ENCODE measurements at places on chromosomes 5 and 9. TPM values are rescaled to one million over a fixed set of nuclear protein-coding genes. Genes with fewer than 3 reads are reported as not detected.

Gene DMRT2
- total RNA-seq: not detected

Gene ELAVL2
- total RNA-seq: not detected

Gene C9orf43
- 0.98 TPM for total RNA-seq

Gene GRM6
- not detected for total RNA-seq

Gene OR2V2
- not detected for total RNA-seq

- no peak for DNase-seq
Observed at GRCh38 chr9:130215341-130216119, 43.3 kb downstream of the NCS1 start.

- DNase-seq: no peak
Observed at GRCh38 chr5:3741374-3741770, 145.7 kb downstream of the IRX1 start.

DNA sequence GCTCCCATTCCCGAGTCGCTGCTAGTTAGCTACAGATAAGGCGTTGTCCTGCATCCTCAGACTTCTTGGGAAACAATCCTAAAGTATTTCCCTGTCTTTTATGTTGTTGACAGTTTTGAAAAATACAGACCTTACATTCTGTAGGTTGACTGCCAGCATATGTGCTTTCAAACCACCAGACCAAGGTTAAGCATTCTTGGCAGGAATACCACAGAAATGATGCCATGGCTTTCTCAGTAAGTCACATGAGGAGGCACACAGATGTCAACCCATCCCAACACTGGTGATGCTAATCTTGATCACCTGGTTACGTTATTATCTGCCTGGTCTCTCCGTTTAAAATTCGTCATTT, 871 bp downstream of the GLE1 start:
- DNase-seq: no peak

DNA sequence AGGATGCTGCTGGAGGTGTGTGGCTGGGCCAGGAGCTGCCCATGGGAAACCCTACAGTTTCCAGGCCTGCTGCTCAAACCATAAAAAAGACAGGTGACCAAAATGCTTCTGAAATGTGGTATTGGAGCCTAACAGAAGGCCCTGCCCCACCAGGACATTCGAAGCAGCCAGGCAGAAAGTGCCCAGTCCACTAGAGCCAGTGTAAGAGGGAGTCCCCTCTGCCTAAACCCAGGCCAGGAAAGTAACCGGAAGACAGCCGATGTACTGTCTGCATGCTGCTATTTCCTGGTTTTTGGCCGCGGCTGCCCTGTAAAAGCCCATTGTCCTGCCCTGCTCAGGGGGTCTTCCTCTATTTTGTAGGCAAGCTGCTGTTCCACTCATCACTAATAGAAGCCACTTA, 150.7 kb upstream of the IRX2 start:
- DNase-seq: no peak

- DNase-seq: no peak
Observed at GRCh38 chr9:87490225-87490624, 7.4 kb upstream of the DAPK1 start.

DNA sequence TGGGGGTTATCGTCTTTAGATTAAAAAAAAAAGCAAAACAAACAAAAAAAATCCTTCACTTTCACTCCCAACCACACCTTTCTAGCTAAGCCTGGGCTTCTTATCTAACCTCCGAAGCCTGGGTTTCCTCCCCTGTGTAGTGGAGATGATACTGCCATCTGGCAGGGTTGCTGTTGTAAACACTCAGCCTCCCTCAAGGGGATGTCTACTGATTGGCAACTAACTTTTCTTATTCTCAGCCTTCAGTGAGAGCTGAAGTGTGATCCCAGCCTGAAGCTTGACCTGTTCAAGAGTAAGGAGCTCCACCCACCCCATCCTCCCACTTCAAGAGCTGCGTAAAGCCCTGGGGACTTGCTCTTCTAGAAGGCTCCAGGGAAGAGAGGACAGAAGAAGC, 21.5 kb upstream of the WWC1 start:
- no peak for DNase-seq

DNA sequence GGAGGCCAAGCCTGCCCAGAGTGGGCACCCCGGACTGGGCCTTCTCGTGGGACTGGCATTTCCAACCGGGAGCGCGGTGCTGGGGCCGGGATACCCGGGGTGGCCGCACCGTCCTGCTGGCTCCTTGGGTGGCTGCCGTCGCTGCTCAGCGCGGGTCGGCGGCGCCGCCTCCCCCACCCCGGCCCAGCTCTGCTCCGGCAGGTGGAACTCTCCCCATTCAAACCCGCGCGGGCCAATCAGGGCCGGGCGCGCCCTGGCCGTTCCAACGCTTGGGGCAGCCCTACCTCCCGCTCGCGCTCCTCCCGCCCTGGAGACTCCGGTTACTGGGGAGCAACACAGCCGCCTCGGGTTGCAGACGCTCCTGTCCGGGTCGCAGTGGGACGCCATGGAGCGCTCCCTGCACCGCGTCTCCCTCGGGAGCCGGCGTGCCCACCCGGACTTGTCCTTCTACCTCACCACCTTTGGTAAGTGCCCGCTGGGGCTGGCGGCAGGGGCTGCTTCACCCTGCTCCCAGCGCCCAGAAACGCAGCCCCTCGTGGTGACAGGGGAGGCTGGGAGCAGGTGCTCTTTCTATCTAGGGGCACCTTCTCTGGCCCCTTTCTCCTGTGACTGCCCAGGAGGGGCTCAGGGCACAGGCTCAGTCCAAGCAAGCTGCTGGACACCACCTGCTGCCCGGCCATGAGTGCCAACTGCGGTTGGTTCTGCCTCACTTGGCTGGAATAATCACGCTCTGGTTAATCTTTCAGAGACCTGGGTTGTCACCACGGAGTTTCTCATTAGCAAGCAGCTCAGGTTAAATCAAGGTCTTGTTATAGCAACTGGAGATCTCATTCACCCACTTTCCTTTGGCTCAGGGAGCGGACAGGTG, at the start of gene RGS3:
Gene RGS3 (plus strand): TSS at position 310 of the 868 bp plus-strand sequence. CDS start 76 bp downstream, at position 386.
- DNase-seq: no peak

- no peak for DNase-seq
Observed at GRCh38 chr5:161547738-161548486, 1.4 kb upstream of the GABRB2 start.

DNA sequence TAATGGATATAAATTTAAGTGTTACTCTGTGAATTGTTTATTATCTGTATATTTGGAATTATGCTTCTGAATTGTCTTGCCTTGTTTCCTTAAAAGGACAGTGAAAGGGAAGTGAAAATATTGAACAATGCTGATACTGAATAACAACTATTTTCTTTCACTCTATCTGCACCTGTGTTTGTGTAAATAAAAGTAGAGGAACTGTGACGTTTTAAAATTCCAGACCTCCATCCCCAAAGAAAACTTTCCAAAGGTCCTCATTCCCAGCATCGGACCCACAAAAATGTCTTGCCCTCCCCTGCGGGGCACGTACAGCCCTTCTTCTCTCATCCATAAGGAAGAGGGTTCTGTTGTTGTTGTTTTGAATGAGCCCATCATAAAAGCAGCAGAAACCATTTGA, 100.0 kb downstream of the NLN start:
- no peak for DNase-seq

DNA sequence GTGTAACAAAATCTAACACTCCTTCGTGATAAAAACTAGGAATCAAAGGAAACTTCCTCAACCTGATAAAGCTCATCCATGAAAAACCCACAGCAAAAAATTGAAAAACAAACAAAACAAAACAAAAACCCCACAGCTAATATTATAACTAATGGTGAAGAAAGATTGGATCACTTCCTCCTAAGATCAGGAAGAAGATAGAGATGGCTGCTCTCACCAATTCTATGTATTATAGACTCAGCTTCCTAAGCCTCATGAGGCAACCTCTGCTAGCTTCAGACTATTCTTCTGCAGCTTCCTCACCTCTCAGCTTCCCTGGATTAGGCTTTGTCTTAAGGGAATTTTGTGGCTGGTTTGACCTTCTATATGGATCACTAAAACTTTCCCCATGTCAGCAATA, 40.1 kb downstream of the PHAX start:
- no peak for DNase-seq

GRCh38 chr9:27157097-27157496, 48.1 kb downstream of the TEK start:
- no peak for DNase-seq

GRCh38 chr9:129497813-129498450, 123.0 kb downstream of the C9orf50 start:
- no peak for DNase-seq

DNA sequence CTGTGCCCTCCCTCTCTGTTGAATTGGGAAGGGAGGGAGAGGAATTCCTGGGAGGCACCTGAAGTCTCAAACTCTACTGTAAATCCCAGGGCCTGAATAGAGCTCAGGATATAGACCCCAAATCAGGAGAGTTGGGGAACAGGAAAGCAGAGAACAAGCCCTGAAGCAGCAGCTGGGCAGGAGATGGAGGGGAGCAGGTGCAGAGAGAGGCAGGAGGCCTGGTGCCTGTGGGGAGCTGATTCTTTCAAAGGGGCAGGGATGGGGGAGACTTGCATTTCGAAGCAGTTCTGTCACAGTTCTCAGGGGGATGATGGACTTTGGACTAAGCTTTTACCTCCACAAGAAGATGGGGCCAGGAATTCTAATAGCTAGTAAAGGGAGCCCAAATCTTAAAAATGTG, 50.2 kb downstream of the NIM1K start:
- DNase-seq: no peak

- DNase-seq: no peak
Observed at GRCh38 chr9:132044176-132044875, 35.3 kb downstream of the MED27 start.

- no peak for DNase-seq
Observed at GRCh38 chr9:134852906-134853654, 27.5 kb upstream of the FCN2 start.

- DNase-seq: no peak
Observed at GRCh38 chr5:91182763-91183162, 200.4 kb downstream of the ARRDC3 start.

Measured in T-cell (primary cell).